ENCODE measurements at places on chromosomes 5 and 9. TPM values are rescaled to one million over a fixed set of nuclear protein-coding genes. Genes with fewer than 3 reads are reported as not detected.

DNA sequence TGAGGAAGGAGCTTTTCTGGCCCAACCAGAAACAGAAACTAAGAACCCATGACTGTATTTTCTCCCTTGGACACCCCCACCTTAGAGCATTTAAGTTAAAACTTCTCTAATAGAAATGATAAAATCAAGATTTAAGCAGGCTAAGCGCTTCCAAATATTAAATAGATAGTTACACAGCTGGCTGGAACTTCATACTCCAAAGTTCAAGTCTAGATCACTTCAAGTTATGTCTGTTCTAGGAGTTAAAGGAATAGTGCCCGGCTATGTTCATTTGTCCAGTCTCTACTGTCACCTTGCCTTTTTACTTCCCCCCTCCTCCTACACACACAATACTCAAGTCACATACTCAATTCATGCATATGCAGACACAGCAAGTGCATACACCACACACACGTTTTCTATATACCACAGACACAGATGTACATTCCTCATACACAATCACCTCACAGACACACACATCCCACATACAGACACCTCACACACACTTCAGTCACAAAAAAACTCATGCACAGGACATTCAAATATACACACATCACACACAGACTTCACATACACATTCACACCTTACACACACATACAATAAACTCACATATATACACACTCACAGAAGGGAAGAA is 237.7 kb downstream of the PDE4D start:
- no peak for DNase-seq

GRCh38 chr9:35650341-35651158 is at the start of gene SIT1:
SIT1 (minus strand) TSS chr9:35650931; CDS start chr9:35650853, 78 bp downstream.
- no peak for DNase-seq

- DNase-seq = no peak
These were observed 1.5 kb downstream of the CTNNA1 start for GRCh38 chr5:138754699-138755057.

Gene NUTM2F
- not detected for total RNA-seq

GRCh38 chr9:3343671-3344070 is 182.1 kb downstream of the RFX3 start:
- DNase-seq = no peak

DNA sequence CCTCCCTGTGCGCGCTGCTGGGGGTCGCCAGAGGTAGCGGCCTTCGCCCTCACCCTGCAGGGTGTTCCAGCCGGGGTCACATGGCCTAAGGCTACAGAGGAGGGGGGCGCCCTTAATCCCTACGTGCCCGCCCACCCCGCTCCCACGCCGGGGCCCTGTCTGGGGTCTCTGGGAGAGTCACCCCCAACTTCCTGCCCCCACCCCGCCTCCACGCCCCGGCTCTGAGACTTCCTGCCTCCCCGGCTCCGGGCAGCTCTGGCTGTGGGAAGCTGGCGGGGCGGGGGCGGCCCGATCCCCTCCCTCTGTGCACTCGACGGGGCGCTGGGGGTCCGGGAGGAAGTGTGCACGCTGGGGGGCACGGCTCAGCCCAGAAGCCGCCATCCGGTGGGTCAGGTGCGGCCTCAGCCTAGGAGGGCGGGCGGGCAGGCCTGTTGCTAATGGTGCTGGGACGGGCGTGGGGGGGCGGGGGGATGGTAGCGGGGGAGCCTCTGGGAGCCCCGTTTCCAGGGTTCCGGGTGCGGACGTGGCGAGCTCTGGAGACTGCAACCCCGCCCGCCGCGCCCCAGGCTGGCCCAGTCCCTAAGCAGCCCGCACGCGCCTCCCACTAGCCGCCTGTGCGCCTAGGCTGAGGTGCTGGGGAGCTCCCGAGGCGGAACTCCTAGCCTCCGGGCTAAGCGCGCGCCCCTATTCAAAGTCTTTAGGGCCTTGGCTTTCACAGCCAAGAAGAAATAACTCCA is 61.6 kb downstream of the CXXC5 start:
- DNase-seq = peak; percentile 38

Gene IL5
- total RNA-seq = 7.7 TPM

DNA sequence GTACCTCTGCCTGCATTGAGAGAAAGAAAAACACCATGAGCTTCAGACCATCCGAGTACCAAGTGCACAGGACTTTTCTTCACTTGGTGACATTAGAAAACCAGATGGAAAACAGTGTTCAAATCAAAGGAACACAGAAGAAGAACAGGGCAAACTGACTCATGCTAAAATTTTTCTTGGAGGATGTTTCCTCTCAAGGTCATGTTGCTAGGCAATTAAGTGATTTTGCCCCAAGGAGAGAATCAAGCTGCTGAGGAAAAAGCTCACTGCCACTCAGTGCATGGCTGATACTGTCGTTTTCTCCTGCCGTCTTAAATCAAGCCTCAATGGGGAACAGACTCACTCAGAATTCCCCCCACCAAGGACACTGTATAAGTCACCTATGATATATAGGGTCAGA is 57.9 kb upstream of the SIMC1 start:
- peak; percentile 76 for DNase-seq

Gene F2RL2
- 0.96 TPM for total RNA-seq

GRCh38 chr5:67426961-67427849 is 230.6 kb upstream of the CD180 start:
- DNase-seq = no peak

DNA sequence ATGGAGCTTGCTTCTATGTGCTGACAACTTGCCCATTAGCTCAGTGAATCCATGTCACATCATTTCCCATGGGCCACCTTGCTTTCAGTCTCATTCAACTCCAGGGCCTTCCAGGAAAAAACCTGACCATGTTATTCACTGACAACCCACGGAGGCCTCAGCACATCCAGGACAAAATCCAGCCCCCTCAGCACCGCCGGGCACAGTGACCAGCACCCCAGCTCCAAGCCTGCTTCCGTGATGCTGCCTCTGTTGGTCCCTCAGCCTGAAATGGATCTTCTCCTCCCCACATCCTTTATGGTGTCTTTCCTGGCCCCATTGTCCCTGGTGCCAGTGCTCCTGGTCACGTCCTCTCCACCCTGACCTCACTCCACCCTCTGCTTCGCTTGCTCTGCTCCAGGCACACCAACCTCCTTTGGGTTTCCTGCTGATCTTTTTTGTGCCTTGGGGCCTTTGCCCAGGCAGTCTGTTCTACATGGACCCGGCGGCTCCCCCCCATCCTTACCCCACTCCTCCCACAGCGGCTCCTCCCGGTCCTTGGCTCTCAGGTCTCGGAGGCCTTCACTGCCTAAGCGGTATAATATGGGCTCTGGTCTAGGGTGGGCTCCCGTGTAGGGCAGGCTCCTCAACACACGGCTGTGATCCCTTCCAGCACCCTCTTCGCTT is 25.0 kb downstream of the ANKS6 start:
- no peak for DNase-seq

DNA sequence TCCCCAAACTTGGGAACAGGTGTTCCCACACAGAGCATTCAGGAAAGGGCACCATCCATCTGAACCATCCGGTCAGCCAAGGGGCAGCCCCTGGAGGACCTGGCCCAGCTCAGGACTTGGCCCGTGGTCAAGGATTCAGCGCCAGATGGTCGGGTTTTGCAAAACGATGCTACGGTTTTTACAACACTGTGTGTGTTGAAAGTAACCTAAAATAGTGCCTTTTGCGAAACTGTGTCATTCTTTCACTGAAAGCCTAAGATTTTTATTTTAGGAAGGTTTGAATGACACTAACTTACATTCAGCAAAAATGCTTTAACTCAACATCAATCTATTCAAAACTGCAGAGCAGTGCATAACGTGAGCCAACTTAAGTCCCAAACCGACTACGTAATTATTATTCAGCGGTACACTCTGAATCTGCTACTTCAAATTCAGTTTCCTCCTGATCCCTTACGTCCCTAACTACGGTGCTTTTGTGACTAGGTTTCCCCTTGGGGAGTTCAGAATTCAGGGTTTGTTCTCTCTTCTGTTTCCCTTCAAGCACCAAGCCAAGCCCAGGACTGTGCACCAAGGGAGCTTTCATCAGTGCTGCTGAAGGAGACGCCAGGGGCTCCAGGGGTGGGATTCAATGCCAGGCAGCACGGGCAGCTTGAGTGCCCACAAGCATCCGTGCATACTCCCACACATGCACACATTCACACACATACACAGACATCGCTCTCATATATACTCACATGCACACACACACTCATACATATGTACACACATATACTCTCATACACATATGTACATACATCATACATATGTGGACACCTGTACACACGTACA is 25.8 kb downstream of the LPCAT1 start:
- DNase-seq = no peak

Gene ZFP37
- 7.9 TPM for total RNA-seq

Gene CATSPER3
- total RNA-seq = not detected

- no peak for DNase-seq
These were observed 13.2 kb upstream of the ERMP1 start for GRCh38 chr9:5846096-5846495.

DNA sequence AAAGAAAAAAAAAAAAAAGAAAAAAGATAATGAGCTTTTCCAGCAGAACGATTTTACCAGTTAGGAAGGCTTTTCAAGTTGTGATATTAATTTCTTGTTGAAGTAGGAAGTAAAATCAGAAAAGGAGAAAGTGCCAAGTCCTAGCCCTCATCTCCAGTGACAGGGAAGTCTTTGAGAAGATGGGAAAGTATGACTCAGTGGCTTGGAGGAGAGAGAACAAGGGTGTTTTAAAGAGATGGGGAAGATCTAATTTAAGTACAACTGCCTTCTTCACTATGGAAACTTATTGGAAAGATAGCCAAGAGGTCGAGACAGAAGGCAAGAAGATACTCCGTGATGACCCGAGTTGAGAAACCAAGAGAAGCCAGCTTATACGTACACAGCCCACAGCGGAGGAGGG is 22.6 kb downstream of the FGF1 start:
- DNase-seq = no peak

- no peak for DNase-seq
These were observed 6.5 kb downstream of the TMEM161B start for GRCh38 chr5:88262116-88262515.

Gene TAF1L
- 4.3 TPM for total RNA-seq

Gene PCDHB3
- 0.72 TPM for total RNA-seq

Gene SLC2A6
- total RNA-seq = 9.4 TPM

Gene FRMD3
- total RNA-seq = 51.3 TPM

DNA sequence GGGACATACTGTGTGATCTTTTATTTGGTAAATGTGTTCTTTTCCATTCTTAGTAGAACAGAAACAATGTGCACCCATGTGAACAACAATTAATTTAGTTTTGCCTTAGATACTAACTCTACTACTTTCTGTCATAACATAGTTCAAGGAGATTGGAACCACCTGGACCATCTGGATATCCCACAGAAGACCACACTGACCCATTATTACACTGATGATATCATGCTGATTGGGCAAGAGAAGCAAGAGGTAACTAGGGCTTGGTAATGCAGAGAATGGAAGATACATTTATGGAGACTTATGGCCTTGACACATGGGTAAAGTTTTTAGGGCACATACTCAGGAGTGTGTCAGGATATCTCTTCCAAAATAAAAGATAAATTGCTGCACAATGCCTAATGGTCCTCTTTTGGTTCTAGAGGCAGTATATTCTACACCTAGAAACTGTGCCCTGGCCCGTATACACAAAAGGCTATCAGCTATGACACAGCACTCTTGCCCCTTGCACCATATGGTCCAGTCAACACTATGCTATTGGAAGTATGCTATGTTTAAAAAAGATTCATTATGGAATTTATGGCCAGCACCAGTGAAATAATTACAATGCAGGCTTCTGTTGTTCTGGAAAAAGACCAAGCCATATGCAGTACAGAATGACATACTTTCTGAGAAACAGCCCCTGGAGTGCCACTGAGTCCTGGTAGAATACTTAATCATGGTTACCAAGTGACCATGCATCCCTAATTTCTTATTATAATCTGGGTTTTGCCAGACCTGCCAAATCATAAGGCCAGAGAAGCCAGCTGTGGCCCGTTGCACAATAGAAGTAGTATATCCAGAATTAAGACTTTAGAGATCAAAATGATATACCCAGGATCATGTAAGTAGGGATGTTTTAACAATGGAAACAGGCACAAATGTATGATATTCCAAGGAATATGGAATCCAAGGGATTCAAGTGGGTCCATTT is 41.6 kb upstream of the MROH2B start:
- DNase-seq = no peak

Gene FGF10
- total RNA-seq = 48.9 TPM

GRCh38 chr5:174559141-174559540 is 165.2 kb upstream of the MSX2 start:
- peak; percentile 43 for DNase-seq

Gene PROB1
- total RNA-seq = 2.4 TPM

DNA sequence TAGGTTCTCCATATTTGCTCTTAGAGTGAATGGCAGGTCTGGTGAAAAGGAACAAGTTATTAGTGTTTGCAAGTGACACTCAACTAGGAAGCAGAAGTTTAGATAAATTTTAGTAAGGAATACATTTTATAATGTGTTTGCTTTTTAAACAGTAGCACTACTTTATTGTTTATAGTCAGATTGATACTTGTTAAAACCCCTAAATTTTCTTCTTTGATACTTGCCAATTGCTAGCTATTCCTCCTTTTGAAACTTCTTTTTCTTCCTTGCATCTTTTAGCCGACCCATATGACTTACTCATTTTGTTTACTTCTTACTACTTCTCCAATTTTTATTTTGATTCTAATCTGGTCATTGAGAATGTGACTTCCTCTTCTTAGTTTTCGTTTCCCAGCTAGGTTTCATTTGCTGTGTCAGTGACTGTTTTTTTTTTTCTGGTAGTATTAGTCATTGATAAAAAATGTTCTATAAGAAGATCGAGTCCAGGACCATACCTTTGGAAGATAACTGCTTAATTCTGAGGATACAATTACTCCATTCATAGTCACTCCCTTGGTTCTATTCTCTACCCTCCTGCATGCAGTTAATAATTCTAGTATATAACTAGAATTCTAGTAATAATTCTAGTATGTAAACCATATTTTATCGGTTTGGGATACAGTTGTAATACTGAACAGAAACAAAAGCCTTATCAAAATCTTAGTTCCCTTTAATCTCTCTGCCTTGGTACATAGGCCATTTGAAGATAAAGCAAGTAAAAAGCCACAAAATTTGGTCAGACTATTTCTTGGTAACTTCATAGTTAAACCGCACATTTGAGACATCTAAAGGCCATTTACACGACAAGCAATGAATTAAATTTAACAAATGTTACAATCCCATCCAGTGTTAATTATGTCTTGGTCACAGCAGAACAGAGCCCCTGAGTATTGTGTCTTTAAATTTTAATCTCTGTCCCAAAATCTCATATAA is 2.8 kb upstream of the RICTOR start:
- no peak for DNase-seq

Measured in umbilical cord (tissue), 2 donors.